Adipocyte (in vitro differentiated cells): ENCODE measurements at places on chromosomes 5 and 9.

DNA sequence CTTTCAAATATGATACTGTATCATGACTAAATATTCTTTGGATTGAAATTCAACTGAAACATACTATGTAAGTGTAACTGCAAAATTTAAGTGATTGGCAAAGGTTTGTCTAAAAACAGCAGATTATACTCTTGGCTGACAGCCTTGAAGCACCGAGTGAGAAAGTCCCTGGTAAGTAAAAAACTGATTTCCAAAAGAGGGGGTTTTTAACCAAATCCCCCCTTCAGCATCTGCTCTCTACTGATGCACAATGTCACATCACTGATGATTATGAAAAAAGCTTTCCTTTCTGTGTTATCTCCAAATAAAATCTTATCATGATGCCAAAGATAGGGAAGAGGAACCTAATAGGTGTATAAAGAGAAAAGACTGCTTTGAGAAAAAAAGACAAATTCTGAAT, 141.0 kb downstream of the MEF2C start:
- DNase-seq = no peak

- DNase-seq = no peak
These were observed 27.6 kb downstream of the TPPP start for GRCh38 chr5:665541-665955.

GRCh38 chr5:34497470-34497808, 158.7 kb upstream of the RAI14 start:
- no peak for DNase-seq

DNA sequence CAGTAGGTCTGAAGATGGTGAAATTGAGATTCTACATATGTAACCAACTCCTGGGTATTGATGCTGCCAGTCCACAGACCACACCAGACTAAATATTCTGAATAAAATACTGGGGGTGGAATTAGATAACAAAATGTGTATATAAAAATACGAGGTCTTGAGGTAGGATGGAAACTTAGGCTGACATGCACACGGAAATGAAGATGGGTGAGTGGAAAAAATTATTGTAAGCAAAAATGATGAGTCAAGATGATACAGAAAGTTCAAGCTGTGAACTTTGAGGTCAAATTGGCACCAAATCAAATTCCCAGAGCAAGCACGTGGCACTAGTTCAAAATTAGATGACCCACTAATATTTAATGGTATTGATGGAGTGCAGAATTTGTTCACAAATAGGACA, 713.4 kb upstream of the ACO1 start:
- no peak for DNase-seq
